ENCODE measurements at places on chromosomes 1 and 21.

DNA sequence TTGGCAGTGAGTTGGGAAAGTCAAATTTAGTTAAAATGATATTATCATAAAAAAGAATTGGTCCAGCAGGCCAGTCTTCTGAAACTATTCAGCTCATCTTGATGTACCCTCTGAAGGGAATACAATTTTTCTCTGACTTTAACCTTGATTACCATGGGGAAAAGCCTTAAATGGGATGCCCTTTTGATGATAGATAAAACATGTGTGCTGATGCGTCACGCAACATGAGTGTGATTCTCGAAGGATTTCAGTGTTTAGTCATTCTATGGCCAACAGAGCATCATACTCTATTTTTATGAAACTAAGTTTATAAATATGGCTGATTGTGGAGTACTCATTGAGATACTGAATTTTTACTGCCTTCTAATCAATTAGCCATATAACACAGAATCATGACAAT, 171.5 kb downstream of the ZNF281 start:
- no peak for DNase-seq

DNA sequence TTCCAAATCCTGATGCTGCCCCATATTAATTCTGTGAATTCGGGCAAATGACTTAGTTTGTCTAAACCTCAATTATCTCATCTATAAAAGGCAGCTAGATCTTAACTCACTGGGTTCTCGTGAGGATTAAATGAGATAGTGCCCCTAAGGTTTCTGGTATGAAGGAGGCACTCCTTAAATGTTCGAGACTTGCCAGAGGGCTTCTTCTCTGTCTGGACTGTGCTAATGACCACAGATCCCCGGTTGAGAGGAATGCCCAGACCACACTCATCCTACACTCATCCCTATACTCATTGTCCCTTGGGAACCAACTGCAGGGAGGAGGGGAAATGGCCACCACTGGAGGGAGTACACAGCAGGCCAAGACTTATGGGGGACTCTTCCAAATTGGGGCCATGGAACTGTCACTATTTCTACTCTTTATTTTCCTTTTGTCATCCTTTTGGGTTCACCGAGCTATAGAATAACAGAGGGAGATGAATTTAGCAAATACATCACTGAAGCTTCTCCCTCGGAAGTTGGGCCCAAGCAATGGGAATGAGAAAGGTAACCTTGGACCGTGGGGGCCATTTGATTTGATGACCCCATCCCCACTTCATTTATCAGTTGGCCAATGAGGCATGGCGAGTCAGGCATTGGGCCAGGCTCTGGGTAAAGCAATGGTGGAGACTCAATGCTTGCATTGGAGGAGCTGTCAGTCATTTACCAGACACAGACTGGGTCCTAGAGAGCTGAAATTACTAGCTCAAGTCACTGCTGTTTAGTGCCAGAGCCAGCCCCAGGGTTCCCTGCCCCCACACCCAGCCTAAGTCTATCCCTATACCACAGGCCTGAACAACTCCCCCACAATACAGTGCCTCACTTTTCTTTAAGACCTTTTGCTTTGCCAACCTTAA, 5.1 kb downstream of the ATF3 start:
- DNase-seq, result no peak

- DNase-seq, result no peak
Measured at GRCh38 chr1:205677167-205677566, 3.1 kb downstream of the SLC45A3 start.

GRCh38 chr21:40186045-40186444, 318.8 kb downstream of the PCP4 start:
- no peak for DNase-seq

- DNase-seq, result no peak
Measured at GRCh38 chr1:172500207-172500606, 32.7 kb upstream of the SUCO start.

GRCh38 chr1:9180111-9180819, 51.4 kb upstream of the GPR157 start:
- no peak for DNase-seq

- DNase-seq, result no peak
Measured at GRCh38 chr1:155984341-155984740, 6.0 kb upstream of the ARHGEF2 start.

DNA sequence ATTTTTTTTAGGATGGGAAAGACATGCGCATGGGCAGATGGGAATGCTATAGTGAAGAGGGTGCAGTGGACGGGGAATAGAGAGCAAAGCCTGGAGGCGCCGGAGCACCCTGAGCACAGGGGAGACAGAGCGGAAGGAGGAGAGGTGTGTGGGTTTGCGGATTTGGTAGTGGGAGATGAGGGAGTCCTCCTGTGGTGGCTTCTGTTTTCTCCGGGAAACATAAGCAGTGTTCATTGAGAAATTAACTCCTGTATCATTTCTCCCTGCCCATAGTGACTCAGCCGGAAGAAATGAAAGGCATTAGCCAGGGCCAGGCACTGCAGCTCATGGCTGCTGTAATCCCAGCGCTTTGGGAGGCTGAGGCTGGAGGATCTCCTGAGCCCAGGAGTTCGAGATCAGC, 4.7 kb upstream of the PTPRF start:
- no peak for DNase-seq

DNA sequence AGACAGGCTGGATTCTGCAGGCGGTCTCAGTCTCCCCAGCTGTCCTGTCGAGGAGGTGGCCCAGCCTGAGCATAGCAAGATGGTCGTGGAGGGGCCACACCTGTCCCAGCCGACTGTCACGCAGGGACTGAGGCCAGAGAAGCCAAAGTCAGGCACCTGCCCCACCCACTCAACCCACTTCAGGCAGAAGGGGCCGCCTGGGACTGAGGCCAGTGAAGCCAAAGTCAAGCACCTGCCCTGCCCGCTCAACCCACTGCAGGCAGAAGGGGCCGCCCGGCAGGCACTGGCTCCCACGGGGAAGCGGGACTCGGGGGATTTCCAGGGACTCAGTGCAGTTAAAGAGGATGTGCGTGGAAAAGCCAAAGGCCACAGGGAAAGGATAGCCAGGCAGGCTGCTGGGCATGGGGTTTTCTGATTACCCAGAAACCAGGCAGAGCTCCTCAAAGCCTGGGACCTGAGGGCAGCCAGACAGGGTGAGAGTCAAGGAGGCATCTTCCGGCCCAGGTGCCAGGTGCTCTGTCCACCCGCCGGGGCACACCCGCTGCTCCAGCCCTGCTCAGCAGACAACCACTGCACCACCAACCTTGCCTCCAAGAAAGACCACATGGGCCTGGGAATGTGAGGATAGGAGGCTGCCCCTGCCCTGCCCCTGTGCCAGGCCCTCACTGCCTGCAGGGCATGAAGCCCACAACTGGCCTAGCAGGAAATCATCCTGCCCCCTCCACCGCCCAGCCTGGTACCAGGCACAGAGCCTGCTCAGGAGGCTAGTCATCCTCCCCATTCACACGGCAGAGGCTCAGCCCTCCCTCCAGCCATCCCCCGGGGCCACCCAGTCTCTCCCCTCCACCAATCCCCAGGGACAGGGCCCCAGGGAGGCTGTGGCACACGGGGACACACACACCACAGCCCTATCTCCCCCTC, 41.0 kb downstream of the MEGF6 start:
- DNase-seq, result no peak

DNA sequence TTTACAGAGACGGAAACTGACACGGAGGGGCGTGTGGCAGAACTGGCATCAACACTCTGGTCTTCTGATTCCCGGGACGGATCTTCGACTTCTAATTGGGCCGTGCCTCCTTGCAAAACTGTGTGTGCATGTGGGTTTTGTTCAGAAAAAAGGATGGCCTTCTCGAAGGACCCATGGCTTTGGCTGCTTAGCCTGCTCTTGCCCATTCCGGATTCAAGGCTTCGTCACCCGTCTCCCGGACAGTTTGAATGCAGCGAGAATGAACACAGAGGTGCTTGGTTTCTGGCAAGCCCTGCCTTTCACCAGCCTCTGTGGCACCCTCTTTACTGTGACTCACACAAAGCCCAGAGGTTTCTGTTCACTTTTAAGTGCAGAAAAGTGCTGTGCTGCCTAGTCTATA, 120.1 kb downstream of the PRDM2 start:
- no peak for DNase-seq

DNA sequence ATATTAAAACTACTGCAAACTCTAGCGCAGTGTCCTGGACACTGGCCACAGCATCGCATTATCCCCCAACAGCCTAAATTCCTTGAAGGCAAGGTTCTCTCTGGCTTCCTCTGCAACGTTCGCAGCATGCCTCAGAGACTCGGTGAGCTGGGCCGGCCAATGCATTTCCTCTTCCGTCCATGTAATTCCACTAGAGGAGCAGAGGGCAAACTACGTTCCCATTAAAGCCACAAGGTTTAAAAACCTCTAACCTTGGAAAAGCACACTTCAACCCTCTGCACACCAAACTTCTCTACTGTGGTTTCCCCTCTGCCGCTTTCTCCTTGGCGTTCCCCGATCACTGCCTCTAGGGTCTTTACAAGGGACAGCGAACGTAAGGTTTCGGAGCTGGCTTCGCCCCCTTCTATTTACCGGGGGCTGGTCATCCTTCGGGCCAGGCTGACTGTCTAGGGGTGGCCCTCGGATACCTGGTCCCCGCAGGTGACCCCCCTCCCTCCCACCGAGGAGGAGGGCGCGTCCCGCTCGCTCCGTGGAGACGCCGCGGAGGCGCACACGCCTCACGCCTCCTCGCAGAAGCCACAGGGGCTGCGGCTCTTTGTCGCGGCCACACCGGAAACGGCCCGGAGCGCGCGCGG, 456 bp upstream of the SMYD2 start:
- peak; percentile 15 for DNase-seq

GRCh38 chr21:19130379-19131028, 726.9 kb upstream of the TMPRSS15 start:
- DNase-seq, result no peak

- DNase-seq, result no peak
Measured at GRCh38 chr1:17798011-17798410, 42.9 kb downstream of the ACTL8 start.

GRCh38 chr1:35923791-35924221, 7.1 kb upstream of the AGO3 start:
- no peak for DNase-seq

DNA sequence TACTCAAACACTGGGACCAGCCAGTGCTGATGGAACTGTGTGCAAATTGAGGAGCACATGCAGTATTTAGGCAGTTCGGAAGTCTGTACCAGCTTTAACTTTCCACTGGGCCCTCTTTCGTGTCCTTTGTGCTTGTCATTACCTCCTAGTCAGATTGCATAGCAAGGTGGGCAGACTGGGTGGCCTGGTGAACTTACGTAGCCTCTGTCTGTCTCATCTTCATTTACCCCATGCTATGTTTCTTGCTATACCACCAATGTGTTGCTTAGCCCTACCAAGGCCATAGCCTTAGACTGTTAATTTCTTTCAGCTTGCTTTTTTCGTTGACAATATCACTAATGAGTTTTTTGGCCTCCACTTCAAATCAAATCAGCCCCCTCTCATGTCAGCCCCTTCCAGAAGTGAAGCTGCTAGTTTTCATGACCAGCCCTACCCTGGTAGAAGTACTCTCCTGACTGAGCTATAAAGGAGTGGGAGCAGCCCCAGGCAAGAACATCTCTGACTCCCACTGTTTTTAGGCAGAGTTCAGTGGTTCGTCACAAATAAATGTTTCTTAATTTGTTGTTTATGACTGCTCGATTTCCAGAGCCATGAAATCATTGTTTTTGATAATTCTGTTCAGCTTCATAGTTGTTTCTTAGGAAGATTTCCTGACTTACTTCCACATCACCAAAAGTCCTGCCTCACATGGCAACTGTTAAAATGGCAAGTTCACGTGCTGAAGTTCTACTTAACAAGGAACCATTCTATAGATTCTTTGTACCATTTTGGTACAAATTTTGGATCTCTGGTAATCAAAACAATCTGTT, 19.3 kb downstream of the PRKACB start:
- no peak for DNase-seq

DNA sequence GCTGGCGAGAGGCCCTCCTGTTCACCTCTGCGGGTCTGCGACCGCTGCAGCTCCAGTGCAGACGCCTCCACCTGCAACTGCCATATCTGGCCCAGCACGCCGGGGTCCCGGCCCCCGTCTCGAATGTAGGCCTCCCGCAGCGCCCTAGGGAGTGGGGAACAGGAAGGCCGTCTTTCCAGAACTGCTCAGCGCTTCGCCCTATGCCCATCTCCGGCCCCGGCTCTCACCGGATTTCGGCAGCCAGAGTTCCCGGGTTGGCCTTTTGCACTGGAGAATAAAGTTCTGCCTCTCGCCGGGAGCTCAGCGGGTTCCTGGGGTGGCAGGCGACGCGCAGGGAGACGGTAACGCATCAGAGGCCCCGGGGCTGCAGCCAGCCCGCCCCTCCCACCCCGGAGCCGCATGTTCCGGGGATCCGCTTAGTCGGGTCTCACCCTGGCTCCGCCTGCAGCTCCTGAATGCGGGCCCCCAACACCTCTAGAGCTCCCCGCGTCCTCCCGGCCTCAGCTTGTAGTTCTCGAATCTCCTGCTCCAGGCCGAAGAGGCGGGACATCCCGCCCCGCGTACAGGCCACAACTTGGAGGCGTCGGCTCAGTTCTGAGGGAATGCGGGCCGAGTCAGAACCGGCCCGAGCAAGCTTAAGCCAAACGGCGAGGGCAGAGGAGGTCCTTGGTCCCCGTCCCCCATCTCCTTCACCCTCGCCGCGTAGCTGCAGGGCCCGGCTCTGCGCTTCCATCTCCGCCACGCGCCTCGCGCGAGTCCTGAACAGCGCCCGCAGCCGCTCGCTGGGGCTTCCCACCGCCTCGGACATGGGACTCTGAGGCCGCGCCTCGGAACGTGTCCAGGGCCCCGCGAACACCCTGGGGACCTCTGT, 1.1 kb downstream of the CCDC17 start:
- no peak for DNase-seq

- DNase-seq, result no peak
Measured at GRCh38 chr1:96509951-96510350, 211.6 kb upstream of the PTBP2 start.

DNA sequence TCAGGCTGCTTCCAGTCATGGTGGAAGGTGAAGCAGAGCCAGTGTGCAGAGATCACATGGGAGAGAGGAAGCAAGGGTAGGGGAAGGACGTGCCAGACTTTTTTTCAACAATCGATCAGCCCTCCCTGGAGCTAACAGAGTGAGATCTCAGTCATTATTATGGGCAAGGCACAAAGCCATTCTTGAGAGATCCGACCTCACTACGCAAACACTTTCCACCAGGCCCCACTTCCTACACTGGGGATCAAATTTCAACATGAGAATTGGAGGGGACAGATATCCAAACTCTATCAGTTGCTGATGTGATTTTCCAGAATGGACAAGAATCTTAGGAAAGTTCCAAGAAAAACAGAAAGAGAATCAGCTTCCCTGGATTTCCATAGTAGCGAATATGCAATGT, 60.5 kb downstream of the BACE2 start:
- DNase-seq, result no peak

GRCh38 chr21:39345440-39345839, 3.4 kb downstream of the HMGN1 start:
- DNase-seq, result no peak

- no peak for DNase-seq
Measured at GRCh38 chr1:40980068-40980452, 564 bp downstream of the CTPS1 start.

- no peak for DNase-seq
Measured at GRCh38 chr1:110542725-110543124, 23.8 kb upstream of the KCNA10 start.

- DNase-seq, result no peak
Measured at GRCh38 chr1:230307213-230307612, 118.9 kb downstream of the PGBD5 start.

Data from activated CD4-positive, alpha-beta T cell treated with anti-CD3 and anti-CD28 coated beads for 24 hours (primary cell).